ENCODE measurements at places on chromosomes 4 and X.

DNA sequence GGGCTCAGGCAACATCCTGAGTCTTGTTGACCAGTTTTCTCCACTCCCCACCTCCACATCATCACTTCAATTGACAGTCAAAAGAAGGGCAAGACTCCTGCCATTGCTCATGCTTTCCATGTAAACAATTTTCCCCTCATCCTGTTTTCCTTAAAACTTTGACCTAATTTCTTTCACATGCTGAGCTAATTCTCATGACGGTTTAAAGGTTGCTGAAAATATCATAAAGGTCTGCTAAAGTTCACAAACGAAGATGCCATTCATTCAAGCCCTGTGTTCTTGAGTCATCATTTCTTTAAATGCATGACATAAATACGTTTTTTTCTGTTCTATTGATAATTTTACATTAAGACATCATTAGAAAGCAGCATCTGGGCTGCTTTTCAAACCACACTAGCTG, 353.9 kb downstream of the NKX6-1 start:
- no peak for DNase-seq

DNA sequence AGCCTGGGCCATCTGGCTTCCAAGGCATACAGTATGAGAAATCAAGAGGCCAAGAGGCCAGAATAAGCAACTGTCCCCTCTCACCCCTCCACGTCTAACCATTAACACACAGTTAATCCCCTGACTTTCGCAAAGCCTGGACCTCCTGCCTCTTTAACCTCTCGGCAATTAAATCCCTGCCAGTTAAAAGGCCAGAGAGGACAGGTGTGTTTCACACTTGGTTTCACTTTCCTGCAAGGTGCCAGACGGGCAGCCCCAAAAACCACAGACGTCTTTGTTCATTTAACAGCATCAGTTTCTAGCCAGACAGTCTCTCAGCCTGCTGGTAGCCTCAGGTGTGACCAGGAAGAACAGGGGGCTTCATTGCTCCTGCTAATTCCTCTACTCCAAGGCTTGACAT, 91.1 kb upstream of the KIT start:
- DNase-seq = no peak

DNA sequence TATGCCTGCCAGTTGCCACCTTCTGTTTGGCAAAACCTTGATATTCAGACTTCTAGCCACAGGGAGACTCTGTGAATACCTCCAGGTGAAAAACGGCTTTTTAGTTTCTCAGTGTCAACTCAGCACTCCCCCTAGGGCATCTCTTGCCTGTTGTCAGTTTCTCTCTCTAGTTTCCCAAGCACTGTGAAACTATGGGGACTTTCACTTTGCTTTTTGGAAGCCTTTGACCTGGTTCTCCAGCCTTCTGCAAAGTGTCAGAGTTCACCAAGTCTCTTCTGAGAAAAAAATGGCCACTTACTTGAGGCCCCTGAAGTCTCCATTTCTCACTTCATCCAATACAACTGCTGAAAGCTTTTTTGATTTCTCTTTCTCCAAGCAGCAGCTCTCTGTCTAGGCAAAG, 521.5 kb downstream of the INPP4B start:
- no peak for DNase-seq

GRCh38 chrX:92270936-92271855, 492.0 kb downstream of the PCDH11X start:
- no peak for DNase-seq

DNA sequence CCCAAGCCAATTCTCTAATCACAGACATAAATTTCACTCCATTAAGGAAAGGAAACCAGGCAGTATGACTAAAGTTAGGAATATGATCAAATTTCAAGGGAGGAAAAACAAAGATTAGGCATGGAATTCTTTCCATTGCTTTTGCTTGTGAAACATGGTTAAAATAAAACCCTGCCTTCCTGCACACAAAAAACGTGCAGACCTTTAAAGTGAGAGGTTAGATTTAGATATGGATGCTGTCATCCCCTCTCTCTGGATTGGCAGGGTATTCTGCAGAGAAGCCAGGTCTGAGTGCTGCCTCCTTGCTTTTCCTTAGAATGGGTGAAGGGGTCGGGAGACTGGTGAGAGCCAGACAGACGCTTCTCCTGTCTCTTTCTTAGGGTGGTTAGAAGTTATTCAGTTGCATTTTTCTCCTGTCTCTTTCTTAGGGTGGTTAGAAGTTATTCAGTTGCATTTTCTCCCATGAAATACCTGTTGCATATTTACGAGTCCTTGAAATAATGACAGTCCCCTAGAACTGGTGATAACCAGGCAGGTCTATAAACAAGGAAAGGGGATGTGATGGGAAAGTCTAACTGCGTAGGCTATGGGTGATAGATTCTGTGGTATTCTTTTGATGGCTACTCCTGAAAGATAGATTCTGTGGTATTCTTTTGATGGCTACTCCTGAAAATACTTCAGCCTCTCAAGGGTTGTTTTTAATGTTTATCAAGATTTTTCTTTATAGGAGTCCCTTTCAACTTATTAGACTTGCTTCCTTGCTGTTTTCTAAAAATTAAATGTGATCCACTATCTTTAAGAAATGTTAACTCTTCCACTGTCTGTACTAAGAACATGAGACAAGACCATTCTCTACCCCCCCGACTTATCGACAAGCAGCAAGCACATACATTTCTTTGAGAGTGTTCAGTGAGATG, 163.6 kb downstream of the SPRY1 start:
- no peak for DNase-seq

- no peak for DNase-seq
These were observed 154.1 kb upstream of the CPEB2 start for GRCh38 chr4:14848229-14848628.

GRCh38 chr4:47471591-47471990, 8.1 kb upstream of the COMMD8 start:
- DNase-seq = no peak

- DNase-seq = no peak
These were observed 26.3 kb downstream of the PRPS2 start for GRCh38 chrX:12817528-12817927.

GRCh38 chr4:52704133-52704532, 45.0 kb upstream of the USP46 start:
- DNase-seq = no peak

GRCh38 chr4:90757534-90758060, 630.4 kb downstream of the CCSER1 start:
- no peak for DNase-seq

GRCh38 chr4:177699365-177700213, 257.4 kb upstream of the AGA start:
- DNase-seq = no peak

- no peak for DNase-seq
These were observed 42.8 kb downstream of the RNF150 start for GRCh38 chr4:141090473-141090872.

GRCh38 chr4:104424989-104425388, 69.7 kb downstream of the CXXC4 start:
- no peak for DNase-seq

DNA sequence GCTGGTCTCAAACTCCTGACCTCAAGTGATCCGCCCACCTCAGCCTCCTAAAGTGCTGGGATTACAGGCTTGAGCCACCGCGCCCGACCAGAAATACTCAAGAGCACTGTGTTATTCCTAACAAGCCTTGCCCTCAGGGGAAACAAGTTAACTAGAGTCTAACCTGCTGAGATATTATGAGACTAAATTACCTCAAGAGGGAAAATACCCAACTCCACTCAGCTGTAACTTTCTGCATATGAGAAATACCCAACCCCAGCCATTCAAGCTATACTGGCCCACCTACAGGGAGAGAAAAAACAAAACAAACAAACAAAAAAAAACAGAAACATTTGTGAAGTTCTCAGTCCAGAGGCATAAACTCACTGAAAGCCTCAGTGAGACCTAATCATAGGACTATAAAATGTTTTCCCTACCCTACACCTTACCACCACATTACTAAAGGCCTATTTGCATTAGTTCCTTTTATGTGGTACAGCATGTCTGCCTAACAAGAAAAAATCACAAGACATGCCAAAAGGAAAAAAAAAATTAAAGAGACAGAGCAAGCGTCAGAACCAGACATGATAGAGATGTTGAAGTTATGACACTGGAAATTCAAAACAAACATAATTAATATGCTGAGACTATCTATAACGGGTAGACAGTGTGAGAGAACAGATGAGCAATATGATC, 876.0 kb downstream of the FSTL5 start:
- no peak for DNase-seq

GRCh38 chr4:102324730-102325129, 20.6 kb downstream of the SLC39A8 start:
- no peak for DNase-seq

DNA sequence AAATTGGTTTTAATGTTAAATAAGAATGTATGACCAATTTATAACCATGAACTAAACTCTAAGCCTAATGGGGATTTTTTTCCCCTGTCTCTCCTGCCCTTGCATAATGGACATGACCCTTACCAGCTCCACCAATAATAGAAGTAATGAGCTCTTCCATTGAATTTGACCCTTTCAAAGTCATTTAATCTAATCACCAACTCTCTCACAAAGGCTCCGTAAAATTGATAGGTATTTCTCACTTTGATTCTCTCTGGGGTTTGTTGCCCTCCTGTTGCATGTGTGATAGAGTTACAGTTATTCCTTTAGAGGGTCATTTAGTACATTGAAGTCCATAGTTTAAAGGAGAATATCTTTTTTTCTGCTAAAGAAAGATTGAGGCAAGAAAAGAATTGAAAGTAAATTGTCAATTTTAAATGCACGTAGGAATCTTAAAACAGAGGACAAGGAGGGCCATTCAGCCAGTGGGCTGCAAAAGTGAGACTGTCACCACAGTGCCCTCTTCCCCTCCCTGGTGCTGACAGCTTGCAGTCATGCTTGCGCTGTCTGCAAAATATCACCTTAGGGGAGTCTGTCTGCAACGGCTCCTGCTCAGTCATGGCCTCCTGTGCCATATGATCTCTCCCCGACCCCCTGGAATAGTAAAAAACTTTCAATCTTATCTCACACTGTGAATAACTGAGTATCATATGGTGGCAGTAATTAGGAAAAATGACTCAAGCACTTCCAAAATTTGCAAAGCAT, 307.5 kb upstream of the GNPDA2 start:
- no peak for DNase-seq

DNA sequence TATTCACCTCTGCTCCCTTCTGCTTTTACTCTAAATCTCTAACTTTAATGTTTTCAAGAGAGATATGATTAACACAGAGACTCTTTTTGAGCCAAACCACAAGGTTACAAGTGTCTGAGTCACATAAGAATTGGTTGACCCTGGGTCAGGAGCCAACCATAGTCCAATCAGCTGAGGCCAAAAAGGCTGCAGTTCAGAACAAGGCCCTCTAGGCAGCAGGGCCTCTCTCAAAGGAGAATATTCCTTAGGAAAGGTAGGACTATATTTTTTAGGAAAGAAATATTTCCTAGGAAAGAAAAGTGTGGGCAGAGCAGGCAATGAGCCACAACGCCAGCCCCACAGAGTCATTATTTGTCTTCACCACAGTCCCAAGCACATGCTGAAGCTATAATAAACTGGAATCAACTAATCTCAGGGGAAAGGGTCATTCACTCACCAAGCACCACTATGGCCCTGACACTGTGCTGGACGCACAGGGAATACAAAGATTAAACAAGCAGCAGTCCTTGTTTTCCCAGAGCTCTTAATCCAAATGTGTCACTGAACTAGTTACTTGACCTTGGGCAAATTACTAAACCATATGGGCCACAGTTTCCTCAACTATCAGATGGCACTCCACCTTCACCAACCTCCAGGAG, 2.2 kb downstream of the ATP8A1 start:
- no peak for DNase-seq

DNA sequence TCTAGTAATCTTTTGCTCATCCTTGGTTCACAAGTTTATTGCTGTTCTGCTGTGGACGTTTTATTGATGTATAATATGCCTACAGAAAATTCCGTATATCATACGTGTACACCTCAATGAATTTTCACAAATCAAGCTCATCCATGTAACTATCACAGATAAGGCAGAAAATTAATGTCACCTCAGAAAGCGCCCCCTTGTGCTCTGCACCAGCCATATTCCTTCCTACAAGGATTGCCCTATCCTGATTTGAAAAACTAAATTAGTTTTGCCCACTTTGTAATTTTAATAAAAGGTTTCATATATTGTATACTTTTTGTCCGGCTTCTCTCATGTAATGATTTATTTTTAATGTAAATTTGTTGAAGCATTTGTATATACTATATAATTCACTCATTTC, 390.8 kb downstream of the ADGRL3 start:
- no peak for DNase-seq

GRCh38 chr4:53734584-53735353, 143.5 kb upstream of the LNX1 start:
- DNase-seq = no peak

GRCh38 chr4:80229590-80229989, 32.3 kb downstream of the PRDM8 start:
- DNase-seq = no peak

GRCh38 chr4:123121241-123121907, 199.0 kb upstream of the NUDT6 start:
- DNase-seq = no peak

DNA sequence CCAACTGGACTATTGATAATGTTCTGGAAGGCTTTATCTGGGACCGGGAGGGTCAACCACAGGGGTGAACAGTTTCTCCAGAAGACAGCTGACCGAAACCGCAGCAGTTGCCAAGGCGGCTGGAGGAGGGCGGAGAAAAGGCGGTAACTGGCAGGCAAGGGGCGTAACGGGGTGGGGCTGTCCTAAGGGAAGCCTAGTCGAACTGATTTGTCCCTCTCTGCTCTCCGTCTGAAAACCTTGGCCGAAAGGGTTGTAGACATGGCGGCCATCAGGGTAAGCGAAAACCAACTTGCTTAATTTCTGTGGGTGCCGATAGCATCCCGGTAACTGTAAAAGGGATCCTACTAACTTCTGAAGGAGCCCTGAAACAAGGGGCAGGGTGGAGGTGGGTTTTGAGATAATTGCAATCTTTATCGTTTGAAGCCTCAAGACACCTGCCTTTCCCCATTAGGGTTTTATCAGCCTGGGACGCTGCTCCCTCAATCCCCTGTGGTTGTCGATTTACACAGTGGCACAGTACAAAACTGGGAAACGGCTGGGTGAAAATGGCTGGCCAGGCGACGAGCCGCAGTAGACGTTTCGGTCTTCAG, at the start of gene APOOL:
TSS of gene APOOL (plus strand) at position 223 of the 590 bp plus-strand sequence. CDS start at position 259, 36 bp downstream.
- peak; percentile 61 for DNase-seq

- DNase-seq = no peak
These were observed 157.1 kb upstream of the LNX1 start for GRCh38 chr4:53748328-53748772.

DNA sequence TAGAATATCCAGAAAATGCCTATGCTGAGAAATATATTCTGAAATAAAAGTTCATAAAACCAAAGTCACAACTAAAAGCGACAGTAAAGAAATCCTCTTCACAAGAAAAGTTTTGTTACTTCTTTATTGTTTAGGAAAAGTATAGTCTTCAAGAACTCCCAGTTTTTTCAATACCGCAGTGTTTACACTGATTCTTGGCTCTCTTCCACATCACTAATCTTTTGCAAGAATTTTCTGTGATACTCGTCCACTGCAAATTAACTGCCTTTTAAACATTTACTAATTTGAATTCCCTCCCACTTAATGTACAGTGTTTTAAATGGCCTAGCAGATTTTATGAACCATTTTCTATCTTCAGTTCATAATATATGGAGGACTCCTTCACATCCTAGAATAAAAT, 65.1 kb downstream of the HPGDS start:
- no peak for DNase-seq

Data from activated CD4-positive, alpha-beta T cell treated with anti-CD3 and anti-CD28 coated beads for 24 hours (primary cell).